T1000 (cell line): ENCODE measurements at places on chromosomes 3 and 15.

DNA sequence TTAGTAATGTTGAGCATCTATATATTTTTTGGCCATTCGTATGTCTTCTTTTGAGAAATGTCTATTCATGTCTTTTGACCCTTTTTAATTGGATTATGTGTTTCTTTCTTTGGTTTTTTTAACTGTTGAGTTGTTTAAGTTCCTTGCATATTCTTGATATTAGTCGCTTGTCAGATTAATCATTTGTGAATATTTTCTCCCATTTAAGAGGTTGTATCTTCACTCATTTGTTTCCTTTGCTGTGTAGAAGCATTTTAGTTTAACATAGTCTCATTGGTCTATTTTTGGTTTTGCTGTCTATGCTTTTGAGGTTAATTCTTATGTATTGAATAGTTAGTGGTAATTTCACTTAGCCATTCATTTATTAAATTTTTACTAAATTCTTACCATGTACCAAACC lies 283.8 kb downstream of the ZPLD1 start:
- DNase-seq: no peak

- no peak for DNase-seq
These were observed 156.0 kb upstream of the ROPN1 start for GRCh38 chr3:124147946-124148345.

DNA sequence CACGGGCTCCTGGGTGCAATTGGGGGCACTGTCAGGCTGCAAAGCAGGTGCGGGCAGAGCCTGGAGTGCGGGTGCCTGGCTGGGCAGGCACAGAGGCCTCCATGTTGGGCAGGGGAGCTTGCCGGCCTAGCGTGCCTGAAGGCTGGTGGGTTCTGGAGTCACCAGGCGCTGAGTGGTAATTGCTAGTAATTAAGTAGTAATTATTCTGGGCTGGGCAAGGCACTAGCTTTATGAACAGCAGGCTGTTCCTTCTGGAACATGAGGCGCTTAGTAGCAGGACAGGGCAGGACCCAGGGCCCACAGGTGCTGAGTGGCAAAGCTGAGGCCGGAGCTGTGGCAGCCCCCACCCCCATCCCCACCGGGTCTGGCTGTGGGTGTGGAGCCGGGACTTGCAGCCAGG lies 25.3 kb downstream of the PLXNA1 start:
- DNase-seq: no peak

- no peak for DNase-seq
These were observed 7.8 kb downstream of the DNASE1L3 start for GRCh38 chr3:58202917-58203360.

- no peak for DNase-seq
These were observed 462.3 kb upstream of the SGO1 start for GRCh38 chr3:20648294-20648693.

DNA sequence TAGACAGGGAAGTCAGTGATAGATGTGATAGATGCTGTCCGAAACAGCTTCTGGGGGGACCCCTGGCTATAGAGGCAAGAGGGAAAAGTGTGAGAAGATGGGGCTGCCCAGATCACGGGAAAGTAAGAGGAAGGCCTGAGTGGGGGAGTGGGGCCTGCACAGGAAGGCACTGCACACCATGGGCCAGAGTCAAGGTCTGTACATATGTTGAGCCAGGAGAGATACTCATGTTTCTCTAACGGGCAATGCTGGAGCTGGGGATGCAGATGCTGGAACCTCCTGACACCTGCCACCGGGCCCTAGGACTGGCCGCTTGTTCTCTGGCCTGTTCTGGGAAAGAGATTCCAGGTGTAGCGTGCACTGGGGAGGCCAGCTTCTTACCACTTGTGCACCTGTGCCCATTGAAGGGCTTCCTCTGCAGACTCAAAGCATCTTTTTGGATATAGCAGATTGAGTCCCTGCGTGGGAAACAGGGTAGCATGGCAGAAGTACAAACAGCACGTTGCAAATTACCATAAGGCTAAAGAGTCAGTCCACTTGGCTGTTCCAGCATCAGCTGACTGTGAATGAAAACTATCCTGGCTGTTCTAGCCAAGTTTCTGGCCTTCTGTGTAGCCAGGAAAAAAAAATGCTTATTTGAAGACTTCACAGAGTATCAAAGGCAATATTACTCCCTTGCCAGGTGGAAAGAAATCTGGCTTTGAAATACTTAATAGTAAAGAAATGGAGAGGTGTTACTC lies 77.1 kb upstream of the GSK3B start:
- no peak for DNase-seq

DNA sequence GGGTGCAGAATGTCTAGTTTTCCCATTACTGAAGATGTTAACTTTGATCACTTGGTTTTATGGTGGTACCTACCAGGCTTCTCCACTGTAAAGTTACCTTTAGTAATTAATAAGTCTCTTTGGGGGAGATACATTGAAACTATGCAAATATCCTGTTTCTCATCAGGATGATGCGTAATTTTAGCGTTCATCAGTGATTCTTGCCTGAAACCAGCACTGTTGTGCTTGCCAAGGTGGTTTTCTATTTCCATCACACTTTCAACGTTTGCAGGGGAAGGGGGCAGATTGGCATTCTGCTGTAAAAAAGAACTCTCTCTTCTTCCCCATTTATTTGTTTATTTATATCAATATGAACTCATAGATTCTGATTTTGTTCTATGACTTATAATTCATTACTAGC lies 61.0 kb downstream of the SSR3 start:
- no peak for DNase-seq

DNA sequence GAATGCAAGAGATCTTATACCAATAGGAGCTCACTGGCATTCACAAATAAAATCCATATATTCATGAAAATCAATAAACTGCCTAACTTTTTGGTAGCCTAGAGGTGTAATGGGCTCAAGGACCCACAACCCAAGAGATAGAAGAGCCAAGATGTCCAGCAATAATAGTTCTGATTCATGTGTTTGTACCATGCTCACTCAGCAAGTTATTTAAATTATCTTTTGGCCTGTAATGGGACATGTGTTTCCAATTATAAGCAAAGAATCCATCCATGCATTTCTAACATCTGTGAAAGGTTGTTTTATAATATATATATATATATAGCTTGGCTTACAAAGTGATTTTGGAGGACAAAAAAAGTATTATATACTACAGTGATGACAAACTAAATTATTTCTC lies 29.7 kb upstream of the SHC4 start:
- DNase-seq: no peak

DNA sequence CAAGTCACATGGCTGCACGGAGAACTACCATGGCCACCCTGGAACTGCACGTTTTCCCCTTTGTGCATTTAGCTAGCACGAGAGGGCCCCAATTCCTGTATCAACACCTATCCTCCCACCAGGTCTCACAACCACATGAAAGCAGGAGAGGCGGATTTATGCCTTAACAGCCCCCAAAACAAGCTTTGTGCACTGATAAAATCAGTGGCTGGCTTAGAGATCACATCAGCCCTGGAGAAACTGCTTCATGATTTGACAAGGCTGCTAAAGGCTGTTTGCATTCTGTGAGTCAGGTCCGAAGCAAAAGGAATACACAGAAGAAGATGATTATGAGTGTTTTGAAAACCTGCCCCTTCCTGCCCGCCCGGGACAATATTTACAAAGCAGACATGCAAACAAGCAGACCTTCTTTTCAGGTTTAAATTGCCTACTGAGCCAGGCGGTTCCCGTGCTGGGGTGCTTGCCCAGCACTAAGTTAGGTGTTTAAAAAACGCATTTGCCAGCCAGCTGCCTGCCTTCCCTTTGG lies 25.9 kb downstream of the CEMIP start:
- no peak for DNase-seq
